ENCODE measurements at places on chromosomes 7 and 10.
A peak's percentile ranks its signal among the peaks of the same experiment; 100 is the strongest.

- no peak for DNase-seq
These were observed 1217.1 kb upstream of the CELF2 start for GRCh38 chr10:9800571-9800970.

- no peak for DNase-seq
These were observed 26.1 kb downstream of the GBX1 start for GRCh38 chr7:151141311-151141854.

GRCh38 chr7:144908943-144909556, 73.2 kb upstream of the TPK1 start:
- no peak for DNase-seq

DNA sequence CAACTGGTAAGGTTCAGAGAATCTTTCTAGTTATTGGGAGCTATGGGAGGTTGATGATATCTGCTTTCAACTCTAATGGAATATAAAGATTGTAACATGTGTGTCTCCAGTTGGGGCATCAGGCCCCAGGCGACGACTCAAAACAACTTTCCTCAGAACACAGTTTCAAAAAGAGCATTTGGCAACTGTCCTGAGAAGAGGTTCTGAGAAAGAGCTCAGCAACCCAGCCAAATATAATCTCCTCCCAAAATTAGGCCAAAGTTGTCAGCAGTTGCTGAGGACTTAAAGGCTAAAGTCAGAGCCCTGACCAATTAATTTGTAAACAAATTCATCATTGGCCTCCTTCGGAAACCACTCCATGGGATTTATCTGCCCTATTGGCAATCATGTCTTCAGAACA, 251.1 kb upstream of the NFE2L3 start:
- no peak for DNase-seq

- no peak for DNase-seq
These were observed 180.8 kb upstream of the SLC26A5 start for GRCh38 chr7:103626776-103627175.

DNA sequence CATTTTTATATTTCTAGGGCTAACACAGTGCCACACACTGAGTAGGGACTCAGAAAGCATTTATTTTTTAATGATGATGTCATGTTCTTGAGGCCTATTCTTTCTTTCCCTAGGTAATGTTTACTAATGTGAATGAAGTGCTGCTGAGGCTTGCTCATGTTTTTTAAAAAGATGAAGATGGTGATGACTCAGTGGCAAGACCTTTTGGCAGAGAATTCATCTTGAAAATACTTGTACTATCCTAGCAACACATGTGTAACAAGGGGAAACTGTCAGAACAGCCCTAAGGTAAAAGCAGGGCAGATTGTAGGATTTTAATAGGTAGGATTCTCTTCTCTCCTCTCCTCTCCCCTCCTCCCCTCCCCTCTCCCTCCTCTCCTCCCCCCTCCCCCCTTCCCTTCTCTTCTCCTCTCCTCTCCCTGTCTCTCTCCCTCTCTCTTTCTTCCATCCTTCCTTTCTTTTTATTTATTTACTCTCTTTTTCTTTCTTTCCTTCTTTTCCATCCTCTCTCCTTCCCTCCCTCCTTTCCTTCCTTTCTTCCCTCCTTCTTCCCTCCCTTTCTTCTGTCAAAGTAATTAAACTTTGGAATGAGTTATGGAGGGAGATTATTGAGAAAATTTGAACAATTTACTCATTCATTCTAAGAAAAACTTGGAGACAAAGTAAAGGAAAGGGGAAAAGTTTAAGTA, 75.3 kb downstream of the ZNF92 start:
- no peak for DNase-seq

- no peak for DNase-seq
These were observed 32.8 kb upstream of the STRIP2 start for GRCh38 chr7:129401228-129401966.

DNA sequence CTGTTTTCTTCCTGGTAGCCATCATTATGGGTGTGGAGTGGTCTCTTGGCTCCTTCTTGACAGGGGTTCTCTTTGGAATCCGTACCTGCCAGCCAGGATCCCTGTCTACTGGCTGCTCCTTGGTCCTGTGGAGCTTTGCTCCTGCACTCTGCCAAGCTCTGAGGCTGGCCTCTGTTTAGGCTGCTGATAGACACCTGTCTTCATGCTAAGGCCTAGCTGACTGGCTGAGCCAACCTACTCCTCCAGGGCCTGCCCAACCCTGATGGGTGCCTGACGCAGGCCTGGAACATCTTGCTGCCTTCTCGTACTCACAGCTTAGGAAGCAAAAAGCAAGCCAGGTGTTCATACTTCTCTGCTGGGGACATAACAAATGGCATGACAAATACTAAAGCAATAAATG, 333.6 kb upstream of the ZNF32 start:
- DNase-seq, result peak; percentile 6

- no peak for DNase-seq
These were observed 487.9 kb downstream of the PARD3 start for GRCh38 chr10:34327184-34327583.

DNA sequence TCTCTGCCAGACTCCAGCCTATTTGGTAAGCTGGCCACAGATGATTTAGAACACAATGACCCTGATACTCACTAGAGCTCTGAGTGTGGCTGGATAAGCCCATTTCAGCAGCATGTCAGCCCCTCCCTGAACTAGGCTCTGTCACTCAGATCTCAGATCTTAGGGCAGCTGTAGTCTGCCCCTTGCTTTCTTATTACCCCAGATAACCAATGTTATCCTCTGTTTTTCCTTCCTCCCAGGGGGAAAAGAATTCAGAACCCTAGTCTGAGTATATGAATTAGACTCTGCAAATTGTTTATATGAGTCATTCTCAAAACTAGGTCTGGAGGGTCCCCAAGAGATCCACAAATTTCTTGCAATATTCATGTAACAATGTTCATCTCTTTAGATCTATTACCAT, 286.2 kb downstream of the KCNMA1 start:
- DNase-seq, result no peak

DNA sequence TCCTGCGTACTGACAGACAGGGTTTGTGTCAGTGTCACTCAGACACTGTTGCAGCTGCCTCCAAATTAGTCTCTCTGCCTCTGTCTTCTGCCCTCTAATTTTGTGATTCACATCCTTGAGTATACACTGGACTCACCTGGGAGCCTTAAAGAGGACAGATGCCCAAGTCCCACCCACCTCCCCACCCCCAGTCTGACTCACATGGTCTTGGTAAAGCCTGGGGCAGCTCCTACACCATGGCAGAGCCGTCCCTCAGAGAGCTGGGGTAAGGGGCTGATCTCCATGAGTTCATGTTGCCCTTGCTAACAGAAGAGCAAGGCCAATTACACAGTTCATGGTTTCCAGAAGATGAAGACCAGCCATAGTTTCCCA, 197.6 kb upstream of the STK17A start:
- DNase-seq, result no peak

- DNase-seq, result no peak
These were observed 50.8 kb upstream of the OCM2 start for GRCh38 chr7:98040626-98041360.

DNA sequence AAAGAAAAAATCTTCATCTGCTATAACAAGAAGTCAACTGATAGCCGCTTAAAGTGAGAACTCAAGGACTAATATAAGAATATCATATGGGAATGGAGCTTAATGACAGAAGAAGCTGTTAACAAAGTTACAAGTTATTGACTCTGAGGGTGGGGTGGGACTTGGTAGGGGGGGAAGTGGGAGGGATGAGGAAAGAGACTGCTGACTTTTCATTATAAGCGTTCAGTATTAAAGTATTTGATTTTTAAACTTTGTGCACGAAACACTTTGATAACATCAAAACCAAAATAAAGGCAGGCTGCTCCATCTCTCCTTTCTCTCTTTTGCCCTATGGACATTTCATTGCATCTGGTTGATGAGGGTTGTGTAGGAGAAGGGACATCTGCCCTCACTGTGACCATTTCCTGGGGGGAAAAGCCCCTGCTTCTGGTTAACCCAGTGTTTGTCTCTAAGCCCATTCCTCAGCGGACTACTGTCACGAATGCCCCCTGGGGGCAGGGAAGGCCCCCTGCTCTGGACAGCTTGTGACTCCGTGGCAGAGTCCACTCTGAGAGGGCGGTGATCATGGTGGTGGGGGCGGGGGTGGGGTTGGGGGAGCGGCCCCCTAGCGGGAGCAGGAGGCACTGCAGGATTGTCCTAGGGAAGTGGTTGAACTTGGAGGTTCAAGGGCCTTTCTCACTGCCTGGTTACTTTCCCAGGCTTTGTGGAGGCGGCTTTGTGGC, 17.4 kb downstream of the SLC13A4 start:
- no peak for DNase-seq

- DNase-seq, result no peak
These were observed 195.5 kb upstream of the HPS1 start for GRCh38 chr10:98642281-98642680.

DNA sequence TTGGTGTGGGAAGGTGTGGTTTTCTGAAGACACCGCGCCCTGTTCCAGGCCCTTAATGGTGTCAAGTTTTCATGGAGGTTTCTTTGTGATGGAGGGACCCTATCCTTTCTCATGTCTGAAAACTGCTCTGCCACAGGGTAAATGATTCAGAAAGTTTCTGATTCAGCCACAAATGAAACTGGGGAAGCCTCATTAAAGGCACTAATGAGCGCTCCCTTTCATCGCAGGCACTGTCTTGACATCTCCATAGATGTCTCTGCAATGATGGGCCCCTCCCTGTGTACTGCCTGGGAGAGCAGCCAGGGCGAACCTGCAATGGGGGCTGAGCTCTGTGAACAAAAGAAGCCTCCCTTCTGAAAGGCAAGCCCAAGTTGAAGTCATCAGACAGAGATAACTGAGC, 355.3 kb downstream of the PRPF18 start:
- no peak for DNase-seq

GRCh38 chr10:123991611-123992570, 100.3 kb upstream of the CPXM2 start:
- no peak for DNase-seq

- DNase-seq, result no peak
These were observed 26.7 kb upstream of the MKI67 start for GRCh38 chr10:128152741-128153580.

DNA sequence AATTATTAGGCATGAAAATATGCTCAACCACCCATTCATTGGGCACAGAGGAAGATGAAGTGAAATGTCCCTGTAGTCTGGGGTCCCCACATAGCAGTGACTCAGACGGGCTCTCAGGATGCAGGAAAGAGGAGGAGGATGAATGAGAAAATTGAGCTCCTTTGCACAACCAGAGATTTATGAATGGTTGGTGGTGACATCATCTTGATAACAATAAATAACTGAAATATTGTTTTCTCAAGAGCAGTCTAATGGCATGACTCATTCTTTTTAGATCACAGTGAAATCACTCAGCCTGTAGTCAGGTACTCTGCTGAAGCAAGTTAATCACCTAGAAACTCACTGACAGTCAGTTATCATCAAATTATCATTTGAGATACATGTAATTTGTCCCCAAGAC, 254.1 kb downstream of the RELN start:
- no peak for DNase-seq

- DNase-seq, result peak; percentile 50
These were observed 26.8 kb downstream of the TACR2 start for GRCh38 chr10:69389827-69390490.

- DNase-seq, result no peak
These were observed 15.9 kb upstream of the GPNMB start for GRCh38 chr7:23230641-23231101.

DNA sequence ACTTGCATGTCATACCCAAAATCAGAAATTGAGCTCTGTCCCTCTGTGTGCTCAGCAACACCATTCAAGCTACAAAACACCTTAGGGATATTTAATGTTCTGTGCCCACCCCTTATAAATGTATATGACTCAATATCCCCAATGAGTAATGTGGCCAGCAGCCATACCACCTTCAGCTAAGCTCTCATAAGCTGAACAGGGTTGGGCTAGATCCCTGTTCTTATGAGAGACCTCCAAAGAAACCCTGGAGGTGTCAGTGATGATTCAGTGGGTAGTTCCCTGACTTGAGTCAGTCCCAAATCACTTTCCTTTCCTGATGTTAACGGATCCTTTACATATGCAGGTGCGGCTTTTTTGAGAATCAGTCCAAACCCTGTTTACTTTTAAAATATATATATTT, 253.8 kb downstream of the CREB5 start:
- DNase-seq, result no peak

DNA sequence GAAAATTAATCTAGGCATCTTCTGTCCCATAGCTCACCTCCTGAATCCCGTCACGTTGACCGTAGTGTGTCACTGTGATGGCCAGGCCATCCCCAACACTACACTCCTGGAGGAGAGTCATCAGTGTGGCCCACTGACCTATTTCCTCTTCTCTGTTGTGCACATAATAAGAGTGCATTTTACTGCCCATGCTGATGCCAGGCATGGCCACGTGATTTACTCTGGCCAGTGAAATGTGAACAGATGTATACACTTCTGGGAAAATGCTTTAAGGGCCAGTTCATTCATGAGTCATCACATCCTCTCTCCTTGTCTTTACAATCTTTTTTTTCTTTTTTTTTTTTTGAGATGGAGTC, 101.9 kb upstream of the PIP4K2A start:
- DNase-seq, result no peak

- peak; percentile 72 for DNase-seq
These were observed 49.5 kb upstream of the EBF3 start for GRCh38 chr10:130013335-130014262.

DNA sequence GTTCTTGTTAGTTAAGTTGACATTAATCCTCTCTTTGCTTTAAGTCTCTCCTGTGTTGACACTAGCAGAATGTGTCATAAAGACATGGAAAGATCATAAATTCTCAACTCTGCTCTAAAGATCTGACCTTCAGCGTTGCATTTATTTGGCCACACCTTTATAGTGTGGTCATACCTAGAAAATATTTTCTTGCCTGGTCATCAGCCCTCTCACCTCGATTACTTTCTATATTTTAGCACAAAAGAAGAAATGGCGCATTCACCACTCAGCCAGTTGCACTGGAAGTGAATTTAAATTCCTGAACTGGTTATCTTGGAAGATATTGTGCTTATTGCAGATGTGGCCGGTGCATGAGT, 96.7 kb upstream of the PDCD4 start:
- no peak for DNase-seq

- DNase-seq, result no peak
These were observed 149.2 kb downstream of the DYNC1I1 start for GRCh38 chr7:95921543-95921942.

DNA sequence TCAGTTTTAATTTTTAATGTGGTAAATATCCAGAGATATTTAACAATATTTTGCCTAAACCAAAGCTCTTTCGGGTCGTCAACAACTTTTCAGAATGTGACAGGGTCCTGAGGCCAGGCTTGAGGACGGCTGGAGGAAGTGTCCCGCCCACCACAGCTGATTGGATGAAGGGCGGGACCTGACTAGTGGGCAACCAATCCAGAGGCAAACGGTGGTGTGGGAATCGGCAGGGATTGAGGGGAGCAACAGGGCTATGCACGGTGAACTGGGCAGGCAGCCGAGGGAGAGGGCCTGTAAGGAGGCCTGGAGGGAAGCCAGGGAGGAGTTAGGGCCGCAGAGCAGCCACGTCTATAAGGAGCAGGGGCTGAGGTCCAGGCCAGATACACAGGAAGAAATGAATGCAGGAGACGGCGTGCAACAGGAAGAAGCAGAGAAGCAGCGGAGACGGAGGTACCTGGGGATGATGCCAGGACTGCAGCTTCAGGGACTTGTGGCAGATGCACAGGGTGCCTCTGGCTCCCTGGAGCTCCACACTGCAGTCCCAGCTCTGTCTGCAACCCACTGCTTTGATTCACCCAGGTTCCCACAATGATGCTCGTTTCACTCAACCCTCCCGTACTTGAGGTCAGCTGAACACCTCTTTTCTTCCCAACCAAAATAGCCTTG, 46.1 kb upstream of the ZMIZ1 start:
- peak; percentile 73 for DNase-seq
